Esophagus squamous epithelium (tissue), 5 donors: ENCODE measurements at places on chromosomes 7 and 10. TPM values are rescaled to one million over a fixed set of nuclear protein-coding genes. Genes with fewer than 3 reads are reported as not detected.

Gene TMEM130
- total RNA-seq, result 0.57 TPM

Gene TSPAN15
- total RNA-seq, result 18.0 TPM

Gene UCN3
- total RNA-seq, result not detected

Gene PSD
- total RNA-seq, result 0.72 TPM

Gene PPP1R3C
- 46.1 TPM for total RNA-seq

Gene TNKS2
- 33.1 TPM for total RNA-seq

Gene CCM2
- total RNA-seq, result 20.0 TPM

Gene TEX47
- total RNA-seq, result not detected

Gene NME8
- total RNA-seq, result not detected

Gene GJD4
- total RNA-seq, result not detected

Gene BZW2
- total RNA-seq, result 70.9 TPM

Gene FGFBP3
- not detected for total RNA-seq

Gene PAOX
- total RNA-seq, result 16.5 TPM

Gene UTF1
- total RNA-seq, result not detected

Gene LIPN
- total RNA-seq, result not detected

Gene ZNF862
- 10.6 TPM for total RNA-seq

Gene TRIL
- total RNA-seq, result 1.4 TPM

Gene ACTL6B
- total RNA-seq, result not detected

Gene TMEM229A
- total RNA-seq, result not detected

Gene GPAM
- total RNA-seq, result 4.4 TPM

Gene COA1
- 59.1 TPM for total RNA-seq

Gene RNLS
- total RNA-seq, result 9.5 TPM

Gene SUN3
- not detected for total RNA-seq

Gene TAF3
- 5.1 TPM for total RNA-seq

Gene UROS
- 17.5 TPM for total RNA-seq

Gene PON1
- not detected for total RNA-seq

Gene VWDE
- total RNA-seq, result 0.62 TPM

Gene DYNC1I1
- 2.2 TPM for total RNA-seq

Gene TAS2R3
- total RNA-seq, result not detected

Gene CHRM2
- not detected for total RNA-seq

Gene IDE
- 36.8 TPM for total RNA-seq

Gene OIT3
- total RNA-seq, result not detected

Gene MRC1
- 43.1 TPM for total RNA-seq

Gene NPTX2
- total RNA-seq, result 9.7 TPM

Gene HKDC1
- 0.19 TPM for total RNA-seq

Gene TWIST1
- total RNA-seq, result 2.5 TPM

Gene LYZL2
- total RNA-seq, result not detected

Gene CH25H
- total RNA-seq, result 7.2 TPM

Gene OR9A2
- total RNA-seq, result not detected

Gene POLL
- 10.5 TPM for total RNA-seq

Gene AKAP9
- 57.5 TPM for total RNA-seq

Gene CPA2
- not detected for total RNA-seq

Gene ADARB2
- total RNA-seq, result 0.21 TPM
